ENCODE measurements at places on chromosomes 7 and 10. TPM values are rescaled to one million over a fixed set of nuclear protein-coding genes. Genes with fewer than 3 reads are reported as not detected.

DNA sequence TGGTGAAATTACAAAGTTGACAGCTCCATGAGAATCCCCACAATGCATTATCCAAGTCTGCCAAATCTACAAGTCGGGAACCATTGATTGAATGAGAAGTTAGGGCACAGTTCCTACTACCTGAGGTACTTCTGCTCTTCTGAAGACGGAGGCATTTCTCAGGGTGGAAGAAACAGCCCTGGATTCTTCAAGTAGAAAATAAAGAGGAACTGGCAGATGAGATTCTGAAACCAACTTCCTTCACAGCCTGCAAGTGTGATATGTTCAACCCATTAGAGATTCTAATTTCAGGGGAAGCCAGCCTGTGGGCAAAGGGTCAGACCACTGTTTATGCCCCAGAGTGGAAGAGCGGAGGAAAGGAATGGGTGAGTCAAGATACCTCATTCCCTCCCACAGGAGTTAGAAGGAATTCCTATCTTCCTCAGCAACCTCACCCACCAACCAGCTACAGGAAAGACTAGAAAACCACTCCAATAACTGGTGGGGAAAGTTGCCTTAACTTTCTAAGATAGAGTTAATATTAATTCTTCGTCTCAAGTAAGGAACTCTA, 50.5 kb upstream of the BMPER start:
- no peak for DNase-seq
- no peak overlapping the region for H3K4me3 ChIP-seq
- no peaks in the 10 kb centered on the region for H3K27me3 ChIP-seq

GRCh38 chr7:144255471-144255897, 9.1 kb downstream of the OR2A7 start:
- no peak overlapping the region for H3K27ac ChIP-seq
- H3K4me3 ChIP-seq: no peak overlapping the region
- H3K36me3 ChIP-seq: no peaks in the 10 kb centered on the region
- no peaks in the 10 kb centered on the region for H3K27me3 ChIP-seq
- no peak for DNase-seq

DNA sequence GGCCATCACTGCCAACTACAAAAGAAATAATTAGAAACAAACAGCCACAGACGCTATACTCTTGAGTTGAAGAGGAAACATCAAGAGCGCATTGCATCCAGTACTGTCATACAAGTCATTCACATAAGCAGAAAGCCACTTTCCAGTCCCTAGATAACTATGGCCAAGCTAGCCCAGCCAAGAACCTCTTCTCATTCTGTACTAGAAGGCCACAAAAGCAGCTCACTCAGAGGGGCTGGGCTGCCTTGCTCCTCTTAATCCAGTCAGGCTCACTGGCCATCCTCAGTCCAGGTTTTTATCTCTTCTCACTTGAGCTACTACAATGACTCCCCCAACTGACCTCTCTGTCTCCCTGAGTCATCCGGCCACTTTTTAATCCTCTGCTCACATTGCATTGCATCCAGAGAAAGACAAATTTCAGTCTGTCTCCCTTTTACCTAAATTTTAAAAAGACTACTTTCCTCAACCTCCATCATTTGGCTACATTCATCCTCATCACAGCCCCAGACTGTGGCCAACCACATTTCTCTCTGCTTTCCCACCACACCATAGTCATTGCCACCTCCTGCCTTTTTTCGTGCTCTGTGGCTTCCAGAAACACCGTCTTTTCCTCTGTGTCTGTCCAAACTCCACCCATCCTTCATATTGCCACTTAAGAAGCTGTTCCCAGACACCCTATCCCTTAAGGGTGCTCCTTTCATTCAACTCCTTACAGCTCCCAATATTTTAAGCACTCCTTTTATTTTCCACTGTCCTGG, 25.0 kb downstream of the PPP1R3C start:
- no peaks in the 10 kb centered on the region for H3K27me3 ChIP-seq
- no peak for DNase-seq
- peak overlapping the region; percentile 50 for H3K27ac ChIP-seq
- no peak overlapping the region for H3K4me3 ChIP-seq
- no peaks in the 10 kb centered on the region for H3K36me3 ChIP-seq

- no peaks in the 10 kb centered on the region for H3K27me3 ChIP-seq
- peaks cover 47% of the 10 kb centered on the region for H3K4me1 ChIP-seq
- H3K36me3 ChIP-seq: no peaks in the 10 kb centered on the region
- peak overlapping the region; percentile 5 for H3K4me3 ChIP-seq
These were observed 24.5 kb upstream of the C1GALT1 start for GRCh38 chr7:7157887-7158271.

- no peak overlapping the region for H3K27ac ChIP-seq
- no peak overlapping the region for H3K4me3 ChIP-seq
- no peak for DNase-seq
- no peaks in the 10 kb centered on the region for H3K27me3 ChIP-seq
These were observed 261.0 kb upstream of the KLF6 start for GRCh38 chr10:4046030-4046429.

- DNase-seq: no peak
- no peaks in the 10 kb centered on the region for H3K36me3 ChIP-seq
- H3K4me3 ChIP-seq: no peak overlapping the region
- no peaks in the 10 kb centered on the region for H3K27me3 ChIP-seq
These were observed 44.0 kb upstream of the SVOPL start for GRCh38 chr7:138745189-138745588.

GRCh38 chr10:18202680-18203460, 62.6 kb downstream of the CACNB2 start:
- H3K4me1 ChIP-seq: no peaks in the 10 kb centered on the region
- H3K4me3 ChIP-seq: no peak overlapping the region
- no peaks in the 10 kb centered on the region for H3K36me3 ChIP-seq
- H3K27me3 ChIP-seq: no peaks in the 10 kb centered on the region
- DNase-seq: no peak

DNA sequence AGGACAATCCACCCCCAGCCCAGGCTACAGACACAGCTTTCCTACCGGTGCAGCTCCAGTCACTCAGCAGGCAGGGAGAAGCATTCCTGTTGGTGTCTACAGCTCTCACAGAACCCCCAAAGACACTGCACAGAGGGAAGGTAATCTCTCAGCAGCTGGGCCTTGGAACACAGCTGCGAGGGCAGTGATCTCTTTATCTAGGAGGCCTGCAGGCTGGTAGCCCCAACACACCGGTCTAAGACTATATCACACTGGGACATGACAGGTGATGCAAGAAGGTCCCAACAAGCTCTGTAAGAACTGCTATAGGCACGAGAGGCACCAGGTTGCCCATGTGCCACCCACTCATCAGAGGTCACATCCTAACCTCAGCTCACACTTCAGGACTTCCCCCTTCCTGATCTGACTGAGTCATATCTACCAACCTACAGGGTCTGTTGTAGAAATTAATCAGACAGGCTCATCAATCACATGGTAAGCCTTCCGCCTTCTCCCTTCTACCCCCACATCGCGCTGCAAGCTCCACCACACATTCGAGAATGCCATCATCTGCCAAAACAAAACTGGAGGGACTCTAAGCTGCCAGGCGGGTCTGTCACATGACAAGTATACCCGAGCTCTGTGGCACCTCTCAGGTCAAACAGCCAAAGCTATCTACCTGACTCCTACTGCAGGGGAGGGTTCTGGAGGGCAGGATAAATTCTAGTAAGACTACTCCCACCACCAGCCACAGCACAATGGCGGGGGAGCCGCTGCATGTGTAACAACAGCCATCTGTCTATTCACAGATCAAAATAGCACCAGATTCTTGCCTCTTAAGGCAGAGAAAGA, 26.1 kb downstream of the FAM53B start:
- H3K4me1 ChIP-seq: peaks cover 100% of the 10 kb centered on the region
- H3K4me3 ChIP-seq: peak overlapping the region; percentile 59
- peaks cover 7% of the 10 kb centered on the region for H3K36me3 ChIP-seq
- H3K27ac ChIP-seq: peak overlapping the region; percentile 88

DNA sequence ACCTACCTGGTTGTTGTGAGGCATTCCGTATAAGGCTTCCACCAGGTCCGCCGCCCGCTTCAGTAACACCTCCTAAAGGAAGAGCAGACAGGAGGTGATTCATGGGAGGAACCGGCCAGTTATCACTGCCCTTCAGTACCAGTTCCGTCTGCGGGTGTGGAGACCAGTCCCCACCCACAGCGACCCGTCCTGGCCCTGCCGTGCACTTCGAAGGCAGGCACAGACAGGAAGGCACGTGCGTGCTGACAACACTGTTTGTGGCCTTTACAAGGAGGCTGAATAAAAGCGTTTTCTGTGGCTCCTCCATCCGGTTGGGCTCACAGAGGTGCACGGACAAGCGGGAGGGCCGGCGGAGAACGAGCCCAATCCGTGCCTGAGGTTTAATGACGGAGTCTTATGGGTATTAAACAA, 120.9 kb downstream of the EBF3 start:
- no peaks in the 10 kb centered on the region for H3K27me3 ChIP-seq
- no peak overlapping the region for H3K27ac ChIP-seq
- no peaks in the 10 kb centered on the region for H3K4me1 ChIP-seq
- no peak for DNase-seq
- no peaks in the 10 kb centered on the region for H3K36me3 ChIP-seq

DNA sequence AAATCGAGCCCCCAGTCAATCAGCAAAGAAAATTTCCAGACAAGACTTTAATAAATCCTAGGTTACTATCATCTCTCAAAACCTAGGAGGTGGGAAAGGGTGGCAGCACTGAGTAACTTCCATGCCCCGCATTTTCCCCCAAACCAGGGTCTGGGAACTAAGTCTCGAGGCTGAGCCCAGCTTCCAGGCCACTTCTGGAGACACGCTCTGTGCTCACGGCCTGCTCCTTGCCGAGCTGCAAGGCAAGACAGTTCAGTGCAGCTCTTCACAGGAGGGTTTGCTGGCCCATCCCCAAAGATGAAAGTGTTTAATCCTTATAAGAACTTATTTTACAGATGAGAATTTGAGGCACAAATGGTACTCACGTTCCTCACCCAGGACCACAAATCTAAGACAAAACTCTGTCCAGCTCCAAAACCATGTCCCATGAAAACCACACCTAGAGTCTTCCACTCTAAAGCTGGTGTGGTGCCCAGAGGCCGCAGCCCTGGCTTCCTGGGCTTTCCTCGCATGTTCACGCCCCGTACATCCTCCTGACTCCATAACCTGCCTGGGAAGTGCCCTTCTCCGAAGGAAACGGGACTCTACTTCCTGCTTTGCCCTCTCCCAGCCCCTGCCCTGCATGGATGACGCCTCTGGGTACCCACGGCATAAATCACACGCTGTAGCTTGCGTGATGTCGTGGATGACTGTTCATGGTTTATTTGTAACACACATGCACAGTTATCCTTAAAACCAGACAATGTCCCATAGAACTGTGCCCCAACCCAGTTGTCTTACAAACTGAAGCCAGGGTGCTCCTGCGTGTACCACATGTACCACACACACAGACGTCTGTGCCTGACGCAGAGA, 201.2 kb downstream of the DIP2C start:
- H3K27ac ChIP-seq: no peak overlapping the region
- no peak overlapping the region for H3K4me3 ChIP-seq
- DNase-seq: peak; percentile 56
- H3K36me3 ChIP-seq: no peaks in the 10 kb centered on the region

DNA sequence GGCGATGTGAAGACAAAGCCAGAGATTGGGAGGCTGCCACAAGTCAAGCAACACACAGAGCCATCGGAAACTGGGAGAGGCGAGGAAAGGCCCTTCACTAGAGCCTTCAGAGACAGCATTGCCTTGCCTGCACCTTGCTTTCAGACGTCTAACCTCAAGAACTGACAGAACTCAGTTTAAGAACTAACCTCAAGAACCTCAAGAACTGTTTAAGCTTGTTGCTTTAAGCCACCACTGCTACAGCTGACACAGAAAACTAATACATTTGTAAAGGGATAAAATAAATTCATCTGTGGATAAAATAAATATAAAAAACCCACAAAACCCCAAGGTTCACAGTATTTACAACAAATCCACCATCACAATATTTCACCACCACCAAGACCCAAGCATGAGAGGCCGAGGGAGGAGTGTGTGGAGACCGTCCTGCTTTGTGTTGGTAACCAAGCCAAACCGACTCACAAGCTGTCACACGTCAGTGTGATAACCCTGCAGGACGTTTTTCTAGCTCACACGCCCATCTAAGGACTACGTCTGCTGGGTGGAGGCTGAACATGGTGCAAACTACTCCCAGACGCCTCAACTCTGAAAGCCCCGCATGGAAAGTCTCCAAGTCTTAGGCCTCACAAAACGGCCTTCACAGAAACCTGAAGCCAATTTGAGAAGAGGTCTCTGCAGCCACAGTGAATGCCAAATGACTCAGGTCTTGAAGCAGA, 116.8 kb downstream of the ABLIM1 start:
- H3K4me1 ChIP-seq: peaks cover 23% of the 10 kb centered on the region
- no peaks in the 10 kb centered on the region for H3K27me3 ChIP-seq
- H3K4me3 ChIP-seq: no peak overlapping the region
- peak overlapping the region; percentile 64 for H3K27ac ChIP-seq
- DNase-seq: no peak

DNA sequence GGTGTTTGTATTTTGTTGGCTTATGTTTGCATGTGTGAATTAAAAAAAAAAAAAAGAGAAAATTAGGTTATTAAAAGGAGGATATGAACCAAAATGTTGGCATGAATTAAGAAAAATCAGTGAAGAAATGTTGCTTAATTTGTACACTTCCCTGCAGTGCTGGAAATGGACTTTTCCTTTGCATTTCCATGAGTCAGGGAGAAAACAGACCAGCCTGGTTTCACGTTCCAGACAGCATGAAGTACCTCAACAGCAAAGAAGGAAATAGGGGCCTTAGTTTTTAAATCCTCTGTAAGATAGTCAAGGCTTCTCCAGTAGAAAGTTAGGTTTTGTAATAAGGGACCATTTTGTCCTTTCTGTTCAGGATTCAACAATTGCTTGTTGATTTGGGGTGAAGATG, 159.7 kb downstream of the CELF2 start:
- peak overlapping the region; percentile 24 for H3K4me3 ChIP-seq
- peak overlapping the region; percentile 96 for H3K27ac ChIP-seq
- peaks cover 52% of the 10 kb centered on the region for H3K36me3 ChIP-seq

Gene ABHD11
- total RNA-seq: 21.4 TPM

Gene SFMBT2
- total RNA-seq: 38.8 TPM

Gene FEZF1
- not detected for total RNA-seq

Gene PPP1R3C
- 8.8 TPM for total RNA-seq

Gene AKR1C4
- not detected for total RNA-seq

Data from spleen (tissue), 13 donors.